ENCODE measurements at places on chromosomes 11 and 22.
A peak's percentile ranks its signal among the peaks of the same experiment; 100 is the strongest.

GRCh38 chr11:13216019-13216710 is 61.4 kb upstream of the BMAL1 start:
- DNase-seq, result no peak

GRCh38 chr22:38298312-38299005 is 18.8 kb downstream of the CSNK1E start:
- DNase-seq, result no peak

DNA sequence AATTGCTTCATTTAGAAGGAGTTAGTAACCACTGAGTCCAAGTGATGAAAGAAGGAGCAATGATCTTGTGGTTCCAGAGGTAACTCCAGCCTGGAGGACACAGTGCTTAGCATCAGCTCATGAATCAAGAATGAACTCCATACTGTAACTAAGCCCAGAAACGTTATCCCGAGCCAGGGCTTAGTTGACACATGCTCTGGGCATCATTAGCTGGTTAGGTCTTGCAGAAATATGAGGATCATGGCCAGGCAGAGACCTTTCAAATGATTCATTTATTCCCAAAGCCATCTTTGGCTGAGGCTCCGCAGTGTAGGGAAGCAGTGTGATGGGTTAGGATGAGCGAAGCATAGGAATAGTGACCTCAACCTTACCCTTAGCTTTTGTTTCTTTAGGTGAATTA is 277.4 kb downstream of the FAM76B start:
- DNase-seq, result no peak

- DNase-seq, result peak; percentile 1
These were observed 114.7 kb downstream of the CRYBB2 start for GRCh38 chr22:25334162-25334490.

GRCh38 chr22:19644314-19645223 is 69.7 kb upstream of the SEPTIN5 start:
- DNase-seq, result no peak

DNA sequence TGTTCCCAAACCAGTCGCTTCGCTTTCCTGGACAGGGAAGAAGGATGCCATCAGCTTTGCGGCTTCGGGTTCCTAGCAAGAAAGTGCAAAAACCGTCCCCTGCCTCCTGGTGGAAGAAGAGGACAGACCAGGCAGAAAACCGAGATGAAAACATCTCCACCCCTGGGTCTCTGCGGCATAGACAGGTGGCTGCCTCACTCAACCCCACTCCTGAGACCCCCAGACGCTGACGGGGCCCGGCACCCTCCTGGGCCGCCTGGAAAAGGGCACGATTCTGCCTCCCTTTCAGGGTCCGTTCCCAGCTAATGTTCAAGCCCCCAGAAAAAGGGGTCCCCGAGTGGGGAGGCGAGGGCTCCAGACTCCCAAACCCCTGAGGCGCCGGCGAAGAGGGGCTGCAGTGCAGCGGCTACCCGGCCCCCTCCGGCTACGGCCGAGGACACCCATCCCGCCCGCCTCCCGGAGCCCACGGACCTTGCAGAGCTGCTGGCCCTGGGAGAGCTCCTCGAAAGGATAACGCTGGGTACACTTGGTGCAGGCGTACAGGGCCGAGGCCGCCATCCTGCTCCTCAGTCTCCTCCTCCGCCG is 569 bp downstream of the FAM76B start:
- DNase-seq, result no peak

GRCh38 chr11:110113505-110113904 is 20.3 kb downstream of the ZC3H12C start:
- no peak for DNase-seq

DNA sequence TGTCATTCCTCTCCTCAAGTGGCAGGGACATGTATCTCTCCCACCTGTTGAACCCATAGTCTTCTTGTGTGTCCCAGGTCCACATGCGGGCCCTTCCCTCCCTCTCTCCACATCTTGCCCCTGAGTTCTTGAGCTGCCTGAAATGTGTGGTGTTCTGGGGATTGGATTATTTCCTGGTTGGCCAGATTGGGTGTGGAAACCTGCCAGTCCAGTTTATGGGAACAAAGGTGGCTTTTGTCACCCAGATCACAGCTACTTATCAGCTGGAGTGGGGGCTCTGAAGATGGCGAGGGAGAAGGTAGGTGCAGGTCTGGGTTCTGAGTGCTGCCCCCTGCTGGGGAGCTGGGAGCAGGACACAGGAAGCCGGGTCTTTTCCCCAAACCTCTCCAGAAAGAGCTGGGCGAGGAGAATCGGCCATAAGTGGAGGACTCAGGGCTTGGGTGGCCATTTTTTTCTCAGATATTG is 14.2 kb downstream of the DTX4 start:
- DNase-seq, result no peak

DNA sequence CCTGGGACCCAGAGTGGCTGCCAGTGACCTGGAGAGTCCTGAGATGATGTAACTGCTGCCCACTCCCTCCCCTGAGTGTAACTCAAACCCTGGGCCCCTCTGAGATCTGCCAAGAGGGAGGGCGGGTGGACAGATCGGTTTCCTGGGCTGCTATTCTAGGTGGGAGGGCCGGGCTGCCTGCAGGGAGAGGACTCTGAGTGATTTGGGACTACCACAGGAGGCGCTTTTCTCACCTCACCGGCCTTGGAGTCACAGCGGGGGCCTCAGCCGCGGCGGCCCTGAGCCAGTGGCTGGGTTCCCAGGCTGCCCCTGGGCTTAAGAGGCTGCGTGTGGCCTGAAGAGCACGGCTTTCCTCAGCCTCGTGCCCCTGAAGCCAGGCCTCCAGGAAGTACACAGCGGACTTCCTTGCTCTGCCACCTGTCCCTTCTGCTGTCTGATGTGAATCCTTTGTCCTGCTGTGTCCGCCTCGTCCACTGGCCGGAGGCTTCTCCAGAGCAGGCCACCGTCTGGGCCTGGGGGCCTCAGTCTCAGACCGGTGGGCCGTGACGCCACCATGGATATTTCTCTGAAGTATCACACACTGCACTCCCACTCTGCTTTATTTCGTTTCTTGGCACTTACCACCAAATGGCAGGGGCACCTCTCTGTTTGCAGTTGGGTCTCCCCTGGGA is 11.5 kb downstream of the RELT start:
- no peak for DNase-seq

- DNase-seq, result no peak
These were observed 51.6 kb upstream of the LINC01488 start for GRCh38 chr11:69429716-69430491.

DNA sequence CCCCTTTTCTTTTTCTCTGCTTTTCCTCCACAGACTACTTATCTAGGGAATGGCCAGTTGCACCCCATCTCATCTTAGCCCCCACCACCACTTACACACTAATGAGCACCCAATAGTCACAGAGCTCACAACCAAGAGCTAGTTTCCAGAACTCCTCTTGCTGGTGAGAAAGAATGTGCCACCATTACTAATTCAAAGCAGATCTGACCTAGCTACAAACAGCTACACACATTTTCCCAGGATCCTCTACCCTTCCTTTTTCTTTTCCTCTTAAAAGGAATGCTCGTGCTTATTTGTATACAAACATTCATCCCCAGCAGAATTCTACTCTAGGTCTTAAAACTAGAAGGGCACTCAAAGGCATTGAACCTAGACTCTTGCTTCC is 136.8 kb downstream of the CD44 start:
- no peak for DNase-seq

DNA sequence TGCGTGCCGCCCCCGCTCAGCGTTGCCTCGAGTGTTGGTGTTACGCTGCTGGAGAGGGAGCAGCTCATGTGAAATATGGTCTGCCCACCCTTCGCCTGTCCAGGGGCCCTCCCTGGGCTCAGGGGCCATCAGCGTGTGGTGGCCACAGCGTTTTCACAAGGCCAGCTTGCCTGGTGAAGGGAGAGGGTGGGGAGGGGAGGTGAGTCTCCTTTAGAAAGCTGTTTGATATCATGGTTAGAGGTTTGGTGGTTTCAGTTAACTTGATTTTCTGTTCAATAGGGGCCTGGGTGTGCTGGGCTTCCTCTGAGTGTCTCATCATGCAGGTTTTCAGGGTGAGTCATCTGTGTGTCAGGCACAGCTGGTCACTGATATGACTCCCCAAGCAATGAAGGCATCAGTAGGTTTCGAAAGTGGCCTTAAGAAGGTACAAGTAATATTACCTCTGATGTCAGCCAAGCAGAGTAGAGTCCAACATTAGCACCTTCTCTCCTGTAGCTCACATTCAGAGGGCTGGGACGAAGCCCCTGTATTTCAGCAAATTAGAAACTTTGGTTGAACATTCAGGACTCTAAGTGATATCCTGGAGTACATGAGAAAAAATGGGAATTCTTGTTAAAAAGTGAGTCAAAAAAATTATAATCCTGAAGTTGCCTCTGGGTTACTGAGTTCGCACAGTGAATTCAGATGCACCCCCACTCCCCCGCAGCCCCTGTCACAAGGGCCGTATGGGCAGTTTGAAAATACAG is 172.5 kb downstream of the TBC1D22A start:
- no peak for DNase-seq

DNA sequence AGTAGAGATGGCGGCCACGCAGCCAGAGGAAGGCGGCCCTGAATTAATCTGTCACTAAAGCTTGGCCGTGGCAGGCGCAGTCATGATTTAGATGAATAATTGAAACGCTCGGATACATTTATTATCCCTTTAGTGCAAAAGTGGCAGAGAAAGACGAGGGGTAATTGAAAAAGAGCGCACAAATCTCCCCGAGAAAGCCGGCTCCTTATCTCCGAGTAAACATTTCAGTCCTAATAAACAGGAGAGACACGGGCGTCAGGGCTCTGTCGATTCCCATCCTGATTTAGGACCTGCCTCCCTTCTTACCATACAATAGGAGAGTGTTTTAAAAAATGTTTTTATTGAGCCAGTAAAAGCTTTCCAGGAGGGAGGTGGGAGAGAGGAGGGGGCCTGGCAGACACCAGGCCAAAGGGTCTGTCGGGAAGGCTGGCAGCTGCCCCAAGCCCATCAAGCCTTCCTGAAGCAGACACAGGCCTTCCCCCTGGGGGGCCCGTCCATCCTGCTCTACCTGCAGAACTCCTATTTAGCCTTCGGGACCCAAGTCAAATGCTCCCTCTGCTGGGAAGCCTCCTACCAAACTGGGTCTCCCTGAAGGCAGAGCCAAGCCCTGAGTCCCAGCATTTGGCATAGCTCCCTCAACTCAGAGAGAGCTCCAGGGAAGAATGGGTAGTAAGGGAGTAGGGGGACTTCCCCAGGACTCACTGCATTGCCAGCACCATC is 22.8 kb downstream of the OTUB1 start:
- no peak for DNase-seq

GRCh38 chr22:50035131-50035881 is 22.7 kb upstream of the IL17REL start:
- DNase-seq, result no peak

DNA sequence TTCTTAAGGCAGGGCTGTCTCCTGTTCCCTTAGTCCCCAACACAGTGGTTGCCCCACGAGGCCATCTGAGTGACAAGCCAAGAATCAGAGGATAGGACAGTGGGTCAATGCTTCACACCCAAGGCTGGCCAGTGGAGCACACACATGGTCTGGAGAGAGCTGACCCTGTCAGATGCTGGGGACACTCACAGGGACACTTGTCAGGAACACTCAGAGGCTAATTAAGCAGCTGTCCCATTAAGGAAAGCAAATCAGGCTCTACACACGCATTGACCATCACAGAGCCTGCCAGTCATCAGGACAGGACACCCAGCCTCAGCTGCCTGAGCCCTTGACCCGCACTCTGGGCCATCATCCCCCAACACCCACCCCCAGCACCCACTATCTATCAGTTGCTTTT is 18.2 kb downstream of the GDPD5 start:
- DNase-seq, result no peak

DNA sequence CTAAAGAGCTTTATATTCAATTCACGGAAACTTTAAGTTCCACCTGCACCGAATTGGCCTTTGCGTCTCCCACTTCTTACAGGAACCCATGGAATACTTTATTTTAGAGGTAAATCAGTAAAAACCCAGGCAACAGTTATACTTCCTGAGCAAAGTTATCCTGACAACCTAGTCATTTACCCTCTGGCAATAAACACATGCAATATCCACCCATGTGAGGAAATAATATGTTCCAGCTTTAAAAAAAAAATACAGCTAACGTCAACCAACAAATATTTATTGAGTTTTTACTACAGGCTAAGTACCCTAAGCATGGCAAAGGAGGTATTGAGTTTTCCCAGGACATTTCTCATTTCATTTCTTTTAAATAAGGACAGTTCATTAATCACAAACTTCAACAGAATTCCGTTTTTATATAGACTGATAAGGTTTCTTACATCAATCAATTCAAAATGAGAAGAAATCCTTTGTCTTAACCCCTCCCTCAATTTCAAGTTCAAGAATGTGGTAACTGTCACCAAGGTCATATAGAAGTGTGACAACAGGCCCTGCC is 38.3 kb upstream of the CCDC34 start:
- DNase-seq, result no peak

- DNase-seq, result no peak
These were observed 206.2 kb upstream of the LRRC4C start for GRCh38 chr11:41665441-41666360.

DNA sequence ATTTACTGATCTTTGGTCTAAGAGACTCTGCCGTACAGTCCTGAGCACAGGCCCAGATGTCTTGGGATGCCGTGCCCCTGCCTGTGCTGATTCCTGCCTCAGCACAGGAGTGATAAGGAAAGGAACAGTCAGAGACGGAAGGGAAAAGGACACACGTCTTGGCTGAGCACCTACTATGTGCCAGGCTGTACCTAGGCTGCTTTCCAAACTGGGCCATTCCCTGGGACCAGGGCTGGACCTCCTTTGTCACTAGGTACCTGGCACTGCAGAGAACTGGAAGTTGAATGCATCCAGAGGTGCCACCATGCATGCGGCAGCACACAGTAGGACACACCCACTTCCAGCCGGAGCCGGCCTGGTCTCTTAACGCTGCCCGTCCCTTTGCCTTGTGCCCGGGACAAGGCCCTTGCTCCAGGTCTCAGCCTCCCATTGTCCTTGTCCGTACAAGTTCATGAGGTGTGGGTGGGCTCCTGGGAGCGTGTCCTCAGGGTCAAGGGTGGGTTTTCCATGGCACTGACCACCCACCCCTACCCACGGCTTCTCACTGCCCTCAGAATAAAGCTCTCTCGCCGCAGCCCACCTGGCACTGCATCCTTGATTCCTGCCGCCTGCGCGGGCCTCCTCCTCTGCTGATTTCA is 1.1 kb upstream of the SSTR3 start:
- DNase-seq, result no peak

DNA sequence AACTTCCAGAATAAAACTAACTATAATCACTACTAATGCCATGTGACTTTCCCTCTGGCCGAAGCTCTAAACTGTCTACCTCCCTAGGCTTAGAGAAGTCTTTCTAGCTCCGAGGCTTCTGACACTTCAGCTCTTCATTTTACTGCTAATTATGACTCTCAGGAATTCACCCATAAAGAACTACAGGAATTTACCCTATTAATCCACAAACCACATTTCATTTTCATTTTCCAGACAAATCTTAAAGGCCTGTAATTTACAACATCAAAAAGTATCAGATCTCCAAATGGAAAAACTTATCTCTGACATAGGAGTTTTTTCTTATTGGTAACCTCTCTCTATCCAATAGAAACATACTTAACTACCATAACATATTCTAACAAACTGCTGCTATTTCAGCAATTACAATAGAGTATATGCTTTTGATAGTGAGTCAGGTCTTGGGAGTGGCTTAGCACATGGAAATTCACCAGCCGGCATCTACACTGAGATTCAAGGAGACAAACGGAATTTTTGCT is 33.4 kb downstream of the MRTFA start:
- no peak for DNase-seq
